ENCODE measurements at places on chromosomes 16 and 17.

DNA sequence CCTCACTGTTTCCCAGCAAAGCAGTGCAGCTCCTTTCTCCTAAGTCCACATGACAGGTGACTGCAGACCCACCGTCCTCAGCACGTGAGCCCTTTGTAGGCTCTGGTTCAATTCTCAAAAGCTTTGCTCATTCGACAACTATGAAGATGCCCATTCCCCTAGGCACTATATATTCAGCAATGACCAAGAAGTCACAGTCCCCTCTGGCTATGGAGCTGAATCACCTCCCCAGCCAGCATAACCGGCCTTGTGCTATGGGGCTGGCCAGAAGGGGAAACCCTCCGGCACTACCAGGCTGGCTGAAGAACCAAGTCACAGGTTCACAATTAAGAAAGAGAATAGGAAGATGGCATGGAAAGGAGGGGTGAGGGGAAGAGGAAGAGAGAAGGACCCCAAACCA is 139.7 kb downstream of the WSCD1 start:
- DNase-seq = no peak

GRCh38 chr16:84593825-84594724 is 23.8 kb downstream of the COTL1 start:
- no peak for DNase-seq

GRCh38 chr16:86117756-86118155 is 218.8 kb downstream of the IRF8 start:
- DNase-seq = no peak

- no peak for DNase-seq
Measured at GRCh38 chr17:36899250-36900159, 37.8 kb upstream of the LHX1 start.

- DNase-seq = no peak
Measured at GRCh38 chr16:8084302-8084701, 506.0 kb downstream of the TMEM114 start.

DNA sequence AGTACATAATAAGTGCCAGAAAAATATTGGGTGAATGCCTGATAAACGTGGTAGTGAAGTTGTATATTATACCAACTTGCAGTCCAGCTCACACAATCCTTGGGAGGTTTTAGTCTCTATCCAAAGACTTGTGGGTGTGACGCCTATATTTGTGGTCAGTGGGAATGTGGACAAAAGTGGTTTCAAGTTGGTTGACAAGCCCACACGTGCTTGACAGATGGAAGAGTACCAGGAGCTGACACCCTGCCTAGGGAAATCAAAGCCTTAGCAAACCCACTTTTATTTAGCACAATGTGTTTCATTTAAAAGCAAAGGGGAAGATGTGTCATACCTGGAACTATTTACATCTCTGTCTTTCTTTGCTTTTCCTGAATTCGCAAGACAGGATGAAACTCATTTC is 79.0 kb downstream of the CA10 start:
- no peak for DNase-seq

DNA sequence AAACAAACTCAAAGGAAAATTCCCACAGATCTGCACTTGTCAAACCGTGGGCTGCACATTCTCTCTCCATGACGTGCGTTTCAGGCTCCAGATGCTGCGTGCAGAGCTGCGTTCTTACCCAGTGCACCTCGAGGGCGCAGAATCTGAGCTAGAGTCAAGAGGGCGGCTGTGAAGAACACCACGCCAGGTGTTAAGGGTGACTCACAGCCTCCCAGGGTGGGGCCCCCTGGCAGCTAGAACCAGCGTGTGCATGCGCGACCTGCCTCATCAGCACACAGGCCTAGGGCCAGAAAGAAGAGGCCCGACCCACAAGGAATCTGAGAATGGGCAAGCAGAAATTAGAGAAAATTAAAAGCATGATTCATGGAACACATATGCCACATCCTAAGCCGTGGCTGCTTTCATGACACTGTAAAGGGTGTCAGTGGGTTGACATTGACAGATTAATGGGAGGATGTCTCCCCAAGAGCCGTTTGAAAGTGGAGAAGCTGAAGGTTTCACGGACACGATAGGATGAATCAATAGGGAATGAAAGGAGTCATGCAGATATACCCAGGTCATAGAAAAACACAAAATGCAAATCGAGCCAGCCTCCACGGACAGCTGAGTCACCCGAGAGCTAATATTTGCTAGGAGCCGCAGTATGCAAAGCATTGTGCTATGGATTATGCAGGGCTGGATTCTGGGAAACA is 29.0 kb downstream of the MARCHF10 start:
- DNase-seq = peak; percentile 65

- DNase-seq = no peak
Measured at GRCh38 chr16:83964684-83965443, 3.2 kb upstream of the NECAB2 start.

DNA sequence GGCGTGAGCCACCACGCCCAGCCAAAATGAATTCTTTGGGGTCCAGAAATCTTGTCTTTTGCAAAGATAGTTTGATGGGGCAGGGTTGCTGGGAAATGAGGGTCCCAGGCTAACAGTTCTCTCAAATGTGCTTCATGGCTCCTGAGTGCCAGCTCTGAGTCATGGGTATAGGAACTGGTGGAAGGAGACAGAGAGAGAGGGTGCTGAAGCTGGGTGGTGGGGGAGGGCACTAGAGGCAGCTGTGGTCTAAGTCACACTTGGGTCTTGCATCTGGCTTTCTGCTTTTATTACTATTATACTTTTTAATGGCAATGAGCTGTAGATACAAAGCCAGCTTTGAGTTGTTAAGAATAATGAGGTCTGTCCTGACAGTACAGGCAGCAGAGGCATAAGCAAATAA is 54.6 kb downstream of the PRKCA start:
- DNase-seq = no peak

DNA sequence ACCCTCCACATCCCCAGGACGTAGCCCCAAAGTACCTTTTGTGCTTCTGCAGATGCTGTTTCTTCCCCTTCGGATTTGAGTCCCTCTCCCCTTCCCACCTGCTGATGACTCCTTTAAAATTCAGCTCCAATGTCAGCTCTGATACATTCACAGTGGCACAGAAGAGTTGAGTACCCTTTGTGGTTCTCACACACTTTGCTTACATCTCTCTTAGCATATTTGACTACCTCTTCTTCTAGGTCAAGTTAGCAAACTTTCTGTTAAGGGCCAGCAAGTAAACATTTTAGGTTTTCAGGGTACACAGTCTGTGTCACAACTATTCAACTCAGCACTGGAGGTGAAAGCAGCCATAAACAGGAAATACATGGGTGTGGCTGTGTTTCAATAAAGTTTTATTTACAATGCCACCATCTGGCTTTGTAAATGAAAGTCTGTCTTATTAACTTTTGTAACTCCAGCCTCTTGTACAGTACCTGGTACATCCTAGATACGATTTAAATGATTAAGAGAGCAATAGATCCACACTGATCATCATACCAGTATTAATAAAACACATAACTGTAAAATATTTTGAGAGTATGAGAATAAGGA is 161.7 kb downstream of the SOX9 start:
- DNase-seq = no peak

DNA sequence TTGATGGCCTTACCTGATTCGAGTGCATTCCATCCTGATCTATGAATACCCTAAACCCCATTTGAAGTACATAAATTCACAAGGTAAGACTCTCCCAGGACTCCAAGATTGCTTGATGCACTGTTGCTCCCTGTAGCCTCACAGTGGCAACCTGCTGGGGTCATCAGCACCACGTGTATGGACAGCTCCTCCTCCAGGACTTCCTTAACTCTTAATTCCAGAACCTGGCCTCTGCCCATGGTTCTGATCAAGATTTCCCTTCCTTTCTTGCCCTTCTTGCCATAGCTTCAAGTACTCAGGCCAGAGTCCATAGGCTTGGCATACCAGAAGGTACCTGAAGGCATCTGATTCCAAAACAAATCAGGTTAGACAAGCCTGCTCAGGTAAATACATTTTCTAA is 34.0 kb upstream of the NLK start:
- DNase-seq = no peak

DNA sequence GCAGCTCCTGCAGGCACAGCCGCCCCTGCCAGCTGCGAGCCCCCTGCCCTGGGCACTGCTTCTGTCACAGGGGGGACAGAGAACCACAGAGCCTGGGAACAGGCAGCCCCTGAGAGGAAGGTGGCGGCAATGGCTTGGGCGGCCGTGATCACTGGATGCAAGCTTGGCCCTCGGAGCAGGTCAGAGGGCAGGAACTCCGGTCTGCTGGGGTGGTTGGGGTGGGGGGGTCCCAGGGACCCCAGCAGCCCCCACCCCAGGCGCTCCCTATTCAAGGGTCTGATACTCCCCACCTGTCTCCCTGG is 1.9 kb upstream of the CYBA start:
- DNase-seq = no peak

DNA sequence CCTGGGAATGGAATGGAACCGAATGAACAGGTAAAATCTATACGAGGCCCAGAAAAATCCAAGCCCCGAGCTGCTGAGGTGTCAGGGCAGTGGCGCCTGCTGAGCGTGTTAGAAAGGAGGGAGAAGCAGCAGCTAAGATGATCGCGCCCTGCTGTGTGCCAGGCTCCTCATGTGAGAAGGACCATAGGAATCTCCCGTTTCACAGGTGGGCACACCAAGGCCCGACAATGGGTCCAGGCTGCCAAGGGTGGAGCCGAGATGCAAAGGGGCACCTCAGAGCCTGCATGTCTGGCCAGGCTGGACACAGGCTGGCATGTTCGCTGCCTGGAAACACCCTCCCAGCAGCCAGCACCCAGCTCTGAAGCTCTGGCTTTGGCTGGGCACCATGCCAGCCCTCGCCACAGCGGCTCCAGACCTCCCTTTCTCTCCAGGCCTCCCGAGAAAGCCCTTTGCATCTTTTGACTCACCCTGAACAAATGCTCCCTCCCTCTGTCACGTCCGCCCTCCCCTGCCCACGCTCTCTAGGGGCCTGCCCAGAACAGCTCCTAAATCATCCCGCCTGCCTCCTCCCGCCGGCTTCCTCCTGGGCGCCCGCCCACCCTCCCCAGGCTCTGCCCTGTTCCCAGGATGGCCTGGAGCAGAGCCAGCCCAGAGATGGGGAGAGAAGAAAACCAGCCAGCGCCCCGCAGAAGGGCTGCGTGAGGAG is 217.8 kb upstream of the GSE1 start:
- peak; percentile 92 for DNase-seq

DNA sequence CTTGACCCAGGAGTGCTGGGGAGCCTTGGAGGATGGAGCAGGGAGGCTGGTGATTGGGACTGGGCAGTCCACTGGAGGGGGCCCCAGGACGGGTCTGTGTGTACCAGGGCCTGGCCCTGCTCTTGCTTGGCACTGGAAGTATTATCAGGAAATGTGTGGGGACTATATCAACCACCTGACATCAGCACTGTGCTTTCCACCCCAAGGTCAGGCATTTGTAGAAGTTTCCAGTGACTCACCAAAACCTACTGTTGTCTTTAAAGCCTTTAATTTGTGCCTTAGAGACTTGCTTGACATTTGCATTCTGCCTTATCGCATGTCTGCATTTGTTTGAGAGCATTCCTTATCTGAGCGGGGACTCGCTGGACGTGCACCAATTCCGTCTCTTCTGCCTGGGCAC is 323.1 kb downstream of the FOXL1 start:
- no peak for DNase-seq

GRCh38 chr17:63423963-63424362 is 22.1 kb downstream of the CYB561 start:
- DNase-seq = no peak

DNA sequence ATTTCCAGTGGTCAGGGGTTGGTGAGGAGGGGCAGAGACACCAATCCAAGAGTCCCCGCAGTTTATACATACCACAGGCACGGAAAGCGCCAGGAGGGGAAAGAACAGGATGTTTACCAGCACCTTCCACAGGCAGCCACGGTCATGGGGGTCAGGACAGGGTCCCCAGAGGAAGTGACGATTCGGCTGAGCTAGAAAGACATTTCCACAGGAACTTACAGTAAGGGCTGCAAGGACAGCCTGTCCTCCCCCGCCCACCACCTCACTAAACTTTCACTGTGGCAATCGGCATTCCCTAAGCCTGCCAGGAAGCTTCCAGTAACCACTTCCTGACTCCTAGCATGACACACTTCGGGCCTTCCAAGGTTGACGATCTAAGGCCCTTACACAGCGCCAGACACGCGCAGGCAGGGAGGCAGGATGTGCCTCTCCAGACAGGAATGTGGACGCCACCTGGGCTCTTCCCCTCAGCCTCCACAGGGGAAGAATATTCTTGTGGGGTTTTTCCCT is 1.2 kb upstream of the MT2A start:
- peak; percentile 87 for DNase-seq

GRCh38 chr16:72811188-72811720 is 236.7 kb downstream of the ZFHX3 start:
- DNase-seq = no peak

DNA sequence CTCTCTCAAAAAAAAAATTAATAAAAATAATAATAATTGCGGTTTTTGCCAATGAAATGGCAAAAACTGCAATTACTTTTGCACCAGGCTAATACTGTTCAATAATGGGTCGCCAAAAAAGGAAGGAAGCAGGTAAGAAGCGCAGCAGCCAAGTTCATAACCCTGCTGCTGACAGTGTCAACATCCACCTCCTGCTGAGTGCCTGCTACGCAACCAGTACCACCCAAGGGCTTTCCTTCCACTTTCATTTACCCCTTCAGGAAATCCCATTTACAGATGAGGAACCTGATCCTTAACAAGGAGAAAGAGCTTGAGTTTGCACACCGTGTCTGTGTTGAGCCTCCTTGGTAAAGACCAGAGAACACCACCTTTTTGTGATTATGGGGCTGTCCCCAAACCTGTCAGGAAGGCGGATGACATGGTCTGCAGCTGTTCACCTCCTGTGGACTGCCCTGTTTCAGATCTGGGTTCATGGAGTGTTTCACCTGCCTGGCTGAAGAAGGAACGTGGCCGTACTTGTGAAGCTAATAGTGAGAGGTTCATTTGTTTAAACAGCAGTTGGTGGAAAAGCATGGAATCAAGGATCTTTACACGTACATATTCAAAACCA is 378.0 kb downstream of the SLC39A11 start:
- DNase-seq = no peak

- no peak for DNase-seq
Measured at GRCh38 chr17:47907932-47908562, 12.0 kb downstream of the SP2 start.

- no peak for DNase-seq
Measured at GRCh38 chr16:24116046-24116776, 139.9 kb upstream of the CACNG3 start.

- DNase-seq = no peak
Measured at GRCh38 chr17:2213291-2213960, 90.2 kb downstream of the SMG6 start.

- DNase-seq = no peak
Measured at GRCh38 chr17:1769822-1770477, 8.1 kb downstream of the SERPINF1 start.

DNA sequence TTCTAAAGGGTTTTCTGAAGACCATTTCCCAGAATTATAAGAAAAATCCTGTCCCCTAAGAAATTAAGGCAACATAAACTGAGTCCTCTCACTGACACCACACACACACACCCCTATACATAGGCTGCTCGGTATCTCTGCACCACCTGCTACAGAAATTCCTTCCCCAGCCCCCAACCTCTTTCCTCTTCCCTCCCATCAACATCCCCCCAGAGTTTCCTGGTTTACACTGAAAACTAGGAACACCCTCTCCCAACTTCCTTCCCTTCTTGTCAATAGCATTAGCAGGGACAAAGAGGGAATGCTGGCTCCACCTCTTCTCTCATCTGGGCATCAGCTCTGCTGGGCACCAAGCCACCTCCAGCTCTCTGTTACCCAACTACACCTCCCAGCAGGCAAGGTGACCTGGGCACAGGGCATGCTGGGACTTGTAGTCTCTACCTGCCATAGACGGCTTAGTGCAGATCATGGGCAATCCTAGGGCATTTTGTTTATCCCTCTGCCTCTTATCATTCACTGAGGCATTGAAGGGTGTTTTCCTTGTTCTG is 15.7 kb downstream of the CAVIN1 start:
- DNase-seq = no peak

GRCh38 chr16:57617604-57618111 is 10.8 kb upstream of the ADGRG1 start:
- DNase-seq = no peak

All from fibroblast of the conjunctiva (primary cell).